ENCODE measurements at places on chromosomes 4 and X.

DNA sequence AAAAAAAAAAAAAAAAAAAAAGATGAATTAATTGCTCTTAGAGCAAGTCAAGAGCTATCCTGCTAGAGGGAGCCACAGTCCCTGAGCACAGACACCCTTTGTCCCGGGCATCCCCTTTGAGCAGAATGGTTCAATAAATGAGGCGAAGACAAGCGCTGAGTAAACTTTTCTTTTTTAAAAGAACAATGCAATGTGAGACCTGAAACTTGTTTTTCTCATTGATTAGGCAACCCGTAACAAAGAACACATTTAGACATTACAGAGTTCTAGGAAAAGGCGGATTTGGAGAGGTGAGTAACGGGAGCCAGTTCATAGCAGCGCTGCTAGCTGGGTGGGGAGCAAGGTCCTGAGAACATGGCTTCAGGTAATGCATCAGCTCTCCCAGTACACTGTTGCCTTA is 46.1 kb downstream of the GRK4 start:
- DNase-seq, result no peak

DNA sequence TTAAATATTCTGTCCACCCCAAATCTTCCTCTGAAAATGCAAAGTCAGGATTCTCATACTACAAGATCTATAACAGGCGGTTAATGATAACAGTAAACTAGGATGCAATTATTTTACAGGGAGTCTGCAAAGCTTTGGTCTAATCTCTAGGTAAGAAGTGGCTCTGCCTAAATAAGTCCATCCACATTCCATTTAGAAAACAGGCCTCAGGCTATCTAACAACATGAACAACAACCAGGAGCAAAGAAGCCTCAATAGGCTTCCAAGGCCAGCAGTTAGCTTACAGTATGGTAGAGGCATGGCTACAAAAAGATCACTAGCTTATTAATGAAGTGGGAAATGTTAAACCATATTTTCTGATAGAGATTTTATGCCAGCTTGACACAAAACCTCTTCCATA is 6.4 kb downstream of the MAB21L2 start:
- DNase-seq, result no peak

DNA sequence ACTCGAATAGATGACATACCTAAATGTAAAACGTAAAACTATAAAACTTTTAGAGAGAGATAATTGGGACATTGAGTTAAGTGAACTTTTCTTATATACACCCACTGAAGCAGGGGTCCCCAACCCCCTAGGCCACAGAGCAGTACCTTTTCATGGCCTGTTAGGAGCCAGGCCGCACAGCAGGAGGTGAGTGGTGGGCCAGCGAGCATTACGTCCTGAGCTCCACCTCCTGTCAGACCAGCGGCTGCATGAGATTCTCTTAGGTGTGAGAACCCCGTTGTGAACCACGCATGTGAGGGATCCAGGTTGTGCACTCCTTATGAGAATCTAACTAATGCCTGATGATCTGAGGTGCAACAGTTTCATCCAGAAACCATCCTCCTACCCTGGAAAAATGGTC is 114.8 kb downstream of the HMX1 start:
- DNase-seq, result no peak

GRCh38 chr4:17526695-17527477 is 11.9 kb downstream of the CLRN2 start:
- DNase-seq, result no peak
